Tibial nerve (tissue), 4 donors: ENCODE measurements at places on chromosomes 2 and 18. TPM values are rescaled to one million over a fixed set of nuclear protein-coding genes. Genes with fewer than 3 reads are reported as not detected.

- H3K27ac ChIP-seq, result peak overlapping the region; percentile 66
- no peak overlapping the region for H3K4me3 ChIP-seq
- H3K27me3 ChIP-seq, result no peaks in the 10 kb centered on the region
- DNase-seq, result peak; percentile 84
Measured at GRCh38 chr18:34659579-34660517, 50.2 kb upstream of the DTNA start.

DNA sequence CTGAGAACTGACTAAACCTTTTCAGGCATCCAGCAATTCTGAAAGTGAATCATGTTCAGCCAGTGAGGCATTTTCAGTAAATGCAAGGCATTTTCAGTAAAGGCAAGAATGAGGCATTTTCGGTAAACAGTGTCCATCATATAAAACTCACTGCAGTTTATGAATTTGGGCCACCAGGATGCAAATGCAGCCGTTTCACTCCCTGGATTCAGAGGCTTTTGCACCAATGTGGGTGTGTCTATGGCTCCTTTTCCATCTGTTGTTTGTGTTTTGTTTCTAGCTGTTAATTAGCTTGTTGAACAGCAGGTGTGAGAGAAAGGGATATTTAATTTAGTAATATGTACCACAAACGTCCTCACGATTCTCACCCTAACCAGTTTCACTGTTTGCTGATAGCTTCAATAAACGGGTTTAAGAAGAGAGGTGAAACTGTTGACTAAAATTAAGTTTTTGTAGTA lies 116.3 kb upstream of the PGAP1 start:
- DNase-seq, result no peak
- no peaks in the 10 kb centered on the region for H3K27me3 ChIP-seq
- no peak overlapping the region for H3K27ac ChIP-seq
- H3K36me3 ChIP-seq, result no peaks in the 10 kb centered on the region

DNA sequence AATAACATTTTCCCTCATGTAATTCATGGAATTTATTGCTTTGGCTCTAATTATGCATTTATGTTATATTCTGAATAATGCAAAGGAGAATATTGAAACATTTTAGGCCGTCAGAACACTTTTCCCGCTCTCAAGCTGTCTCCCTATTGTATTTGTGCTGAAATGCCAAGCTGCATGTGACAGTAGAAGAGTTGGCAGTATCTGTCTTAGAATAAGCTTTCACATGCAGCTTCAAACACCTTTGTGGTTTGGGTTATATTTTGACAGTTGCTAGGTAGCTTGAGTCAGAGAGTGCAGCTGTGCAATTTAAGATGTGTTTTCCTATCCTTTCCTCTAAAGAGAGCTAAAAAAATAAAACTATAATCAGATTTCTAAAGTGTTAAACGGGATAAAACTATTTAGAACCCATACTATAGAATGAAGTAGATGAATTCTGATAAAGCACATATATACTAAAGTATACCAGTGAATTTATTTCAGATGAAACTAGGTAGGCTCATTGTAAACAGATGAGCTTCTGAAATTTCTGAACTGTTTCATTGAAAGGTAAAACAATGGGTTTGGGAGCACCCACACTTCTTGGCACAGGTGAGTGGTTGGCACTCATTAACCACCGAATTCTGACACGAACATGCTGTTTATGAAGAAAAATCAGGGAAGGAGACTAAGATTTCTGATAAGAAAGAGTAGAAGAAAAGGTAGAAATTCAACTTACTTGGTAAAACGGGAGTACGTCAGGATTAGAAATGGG lies 43.4 kb downstream of the PLCL1 start:
- H3K4me3 ChIP-seq, result no peak overlapping the region
- H3K4me1 ChIP-seq, result no peaks in the 10 kb centered on the region
- H3K27ac ChIP-seq, result no peak overlapping the region
- H3K27me3 ChIP-seq, result no peaks in the 10 kb centered on the region

The ALK gene
- total RNA-seq, result 0.42 TPM

DNA sequence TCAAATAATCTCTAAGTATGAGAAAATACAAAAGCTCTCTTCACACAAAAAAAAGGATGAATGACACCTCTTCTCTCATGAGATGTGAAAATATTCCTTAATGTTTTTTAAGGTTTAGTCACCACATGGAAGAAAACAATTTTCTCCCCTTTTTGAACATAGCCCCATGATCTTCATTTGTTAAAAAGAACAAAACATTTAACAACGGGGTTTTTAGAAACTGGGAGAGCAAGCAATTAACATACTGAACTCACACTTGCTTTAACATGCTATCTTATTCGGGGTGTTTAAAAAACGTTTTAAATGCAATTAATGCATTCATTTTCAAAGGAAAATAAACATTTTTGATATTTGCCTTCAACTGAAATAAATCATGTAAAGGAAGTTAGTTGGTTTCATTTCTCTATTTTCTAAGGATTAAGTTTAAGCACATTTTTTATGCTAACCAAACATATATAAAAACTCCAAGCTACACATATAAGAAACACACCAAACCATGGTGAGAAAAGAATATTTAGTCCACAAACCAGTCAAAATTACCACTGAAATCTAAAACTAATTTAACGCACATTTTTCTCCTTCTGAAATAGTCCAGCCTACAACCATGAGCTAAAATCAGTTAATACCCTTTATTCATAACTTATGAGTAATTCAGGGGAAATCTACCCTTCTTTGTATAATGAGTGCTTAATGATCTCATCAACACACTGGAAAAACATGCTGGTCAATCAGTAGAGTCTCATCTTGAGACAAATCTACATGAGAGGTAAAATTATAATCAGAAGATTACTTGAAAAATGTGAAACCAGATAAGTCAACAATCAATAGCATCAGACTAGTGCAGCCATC lies 8.2 kb downstream of the FBXO11 start:
- no peak overlapping the region for H3K27ac ChIP-seq
- no peaks in the 10 kb centered on the region for H3K27me3 ChIP-seq
- DNase-seq, result no peak
- H3K4me1 ChIP-seq, result peaks cover 47% of the 10 kb centered on the region

DNA sequence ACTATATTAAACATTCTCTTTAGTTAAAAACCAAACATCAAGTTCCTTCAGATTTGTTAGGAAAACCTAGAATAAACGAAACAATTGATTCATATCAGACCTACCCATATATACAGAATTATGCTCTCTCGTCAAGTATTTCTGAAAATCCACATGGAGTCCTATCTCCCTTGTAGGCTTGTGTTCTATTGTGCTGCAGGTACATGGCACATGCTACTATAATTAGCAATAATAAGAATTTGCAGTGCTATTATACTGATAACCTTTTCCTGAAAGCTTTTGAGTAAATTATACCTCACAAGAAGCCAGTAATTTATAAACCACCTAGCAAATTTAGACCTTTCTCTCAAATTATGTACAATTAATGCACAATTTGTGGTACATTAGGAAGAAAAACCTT lies 158.6 kb upstream of the STK17B start:
- H3K27ac ChIP-seq, result no peak overlapping the region
- no peak overlapping the region for H3K4me3 ChIP-seq
- H3K27me3 ChIP-seq, result no peaks in the 10 kb centered on the region
- H3K36me3 ChIP-seq, result no peaks in the 10 kb centered on the region
- no peak for DNase-seq
- no peaks in the 10 kb centered on the region for H3K4me1 ChIP-seq

- H3K4me3 ChIP-seq, result no peak overlapping the region
- no peaks in the 10 kb centered on the region for H3K27me3 ChIP-seq
- no peaks in the 10 kb centered on the region for H3K36me3 ChIP-seq
- DNase-seq, result no peak
- peak overlapping the region; percentile 67 for H3K27ac ChIP-seq
- peaks cover 53% of the 10 kb centered on the region for H3K4me1 ChIP-seq
Measured at GRCh38 chr2:102057502-102058292, 65.9 kb downstream of the IL1R2 start.

GRCh38 chr2:42714686-42715085 lies 49.2 kb downstream of the OXER1 start:
- no peak overlapping the region for H3K4me3 ChIP-seq
- no peaks in the 10 kb centered on the region for H3K4me1 ChIP-seq
- DNase-seq, result no peak
- H3K27ac ChIP-seq, result no peak overlapping the region

DNA sequence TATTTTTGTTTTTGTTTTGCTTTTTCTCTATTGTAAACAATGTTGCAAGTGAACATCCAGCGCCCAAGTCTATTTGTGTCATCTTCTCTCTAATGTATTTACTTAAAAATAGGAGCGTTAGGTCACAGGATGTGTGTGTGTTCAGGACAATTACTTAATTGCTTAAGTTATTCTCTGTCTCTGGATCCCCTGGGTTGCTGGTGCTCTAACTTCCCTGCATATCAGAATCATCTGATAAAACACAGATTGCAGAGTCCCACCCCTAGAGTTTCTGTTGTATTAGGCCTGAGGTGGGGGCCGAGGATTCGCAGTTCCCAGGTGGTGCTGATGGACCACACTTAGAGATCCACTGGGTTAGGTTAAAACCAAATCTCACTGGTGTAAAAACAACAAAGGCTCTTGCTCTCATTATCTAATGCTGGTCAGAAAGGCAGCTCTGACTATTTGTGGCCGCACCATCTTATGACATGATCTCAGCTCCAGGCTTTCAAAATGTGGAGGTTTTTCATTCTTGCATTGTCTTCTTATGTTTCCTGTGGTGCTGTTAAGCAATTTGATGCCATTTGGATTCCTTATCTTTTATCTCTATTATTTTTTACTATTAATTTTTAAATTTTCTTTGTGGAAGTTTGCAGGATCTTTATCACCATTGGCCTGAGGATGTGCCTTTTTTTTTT lies 87.7 kb downstream of the CLIP4 start:
- no peaks in the 10 kb centered on the region for H3K27me3 ChIP-seq
- no peak overlapping the region for H3K27ac ChIP-seq
- DNase-seq, result no peak
- H3K4me1 ChIP-seq, result no peaks in the 10 kb centered on the region
- H3K36me3 ChIP-seq, result no peaks in the 10 kb centered on the region

The ACYP2 gene
- 18.6 TPM for total RNA-seq

The ST6GAL2 gene
- total RNA-seq, result not detected

- H3K27me3 ChIP-seq, result no peaks in the 10 kb centered on the region
- H3K36me3 ChIP-seq, result no peaks in the 10 kb centered on the region
- no peak overlapping the region for H3K4me3 ChIP-seq
- no peak overlapping the region for H3K27ac ChIP-seq
- no peak for DNase-seq
- peaks cover 16% of the 10 kb centered on the region for H3K4me1 ChIP-seq
Measured at GRCh38 chr2:231181860-231182512, 16.4 kb upstream of the ARMC9 start.

- no peak overlapping the region for H3K27ac ChIP-seq
- no peaks in the 10 kb centered on the region for H3K27me3 ChIP-seq
- H3K36me3 ChIP-seq, result no peaks in the 10 kb centered on the region
Measured at GRCh38 chr2:168816369-168816768, 13.9 kb downstream of the NOSTRIN start.

The MGAT4A gene
- 13.3 TPM for total RNA-seq

DNA sequence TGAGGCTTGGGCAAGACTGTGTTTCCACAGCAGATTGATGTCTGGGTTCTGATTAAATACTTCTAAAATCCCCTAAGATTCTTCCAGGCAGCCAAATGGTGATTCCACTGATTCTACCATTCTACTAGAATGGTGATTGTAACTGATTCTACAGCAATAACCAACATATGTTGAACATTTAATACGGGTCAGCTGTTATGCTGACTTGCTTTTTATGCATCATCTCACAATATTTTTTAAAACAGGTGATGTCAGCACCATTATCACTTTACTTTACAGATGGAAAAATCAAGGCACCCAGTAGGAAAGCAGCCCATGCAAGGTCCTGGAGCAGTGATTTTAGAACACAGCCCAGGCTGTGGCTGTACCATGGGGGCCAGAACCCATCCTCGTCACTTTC lies 37.5 kb downstream of the TIMM21 start:
- H3K27me3 ChIP-seq, result no peaks in the 10 kb centered on the region
- H3K4me1 ChIP-seq, result no peaks in the 10 kb centered on the region
- H3K27ac ChIP-seq, result no peak overlapping the region
- DNase-seq, result no peak
- H3K36me3 ChIP-seq, result no peaks in the 10 kb centered on the region

DNA sequence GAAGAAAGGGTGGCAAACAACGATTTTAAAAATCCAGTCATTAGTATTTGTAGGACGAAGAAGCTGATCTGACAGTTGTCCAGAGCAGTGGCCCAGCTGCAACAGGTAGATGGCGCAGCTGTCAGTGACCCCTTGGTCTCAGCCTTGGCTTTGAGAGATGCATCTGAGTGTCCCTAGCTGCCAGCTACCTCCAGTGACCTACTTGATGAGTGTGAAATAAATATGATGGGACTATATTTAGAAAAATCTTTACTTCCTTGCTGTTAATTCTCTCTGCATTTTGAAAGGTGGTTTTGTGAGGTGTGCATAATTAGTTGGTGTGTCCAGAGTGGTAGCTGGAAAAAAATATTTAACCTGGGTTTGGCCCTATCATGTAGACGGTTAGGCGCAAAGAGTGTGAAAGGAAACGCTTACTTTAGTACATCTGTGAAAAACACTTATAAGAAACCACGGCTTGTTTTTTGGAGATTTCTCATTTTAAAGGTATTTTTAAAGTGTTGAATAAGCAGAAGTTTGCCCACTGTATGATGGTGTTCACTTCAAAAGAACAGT lies 963 bp downstream of the INPP1 start:
- no peaks in the 10 kb centered on the region for H3K27me3 ChIP-seq
- peaks cover 11% of the 10 kb centered on the region for H3K4me1 ChIP-seq
- H3K4me3 ChIP-seq, result peak overlapping the region; percentile 61
- H3K27ac ChIP-seq, result peak overlapping the region; percentile 93
- no peaks in the 10 kb centered on the region for H3K36me3 ChIP-seq
- DNase-seq, result peak; percentile 50

DNA sequence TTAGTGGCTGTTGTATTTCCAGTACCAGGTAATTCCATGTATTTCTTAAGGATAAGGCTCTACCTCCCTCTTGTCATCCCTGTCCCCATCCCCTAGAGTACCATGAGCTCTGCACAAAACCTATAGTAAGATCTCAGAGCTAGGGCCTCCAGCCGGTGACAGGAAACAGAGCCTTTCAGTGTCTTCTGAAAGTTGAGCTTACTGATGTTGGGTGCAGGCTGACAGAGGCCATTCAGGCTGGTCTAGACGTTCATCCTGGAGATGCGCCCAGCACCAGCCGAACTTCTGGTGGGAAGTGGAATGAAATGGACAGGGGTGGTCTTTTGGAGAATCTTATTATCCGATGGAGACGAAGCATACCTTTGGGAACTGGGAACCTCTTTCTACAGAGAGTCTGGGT lies 16.7 kb upstream of the LYPD6B start:
- no peak overlapping the region for H3K4me3 ChIP-seq
- DNase-seq, result no peak
- H3K4me1 ChIP-seq, result peaks cover 8% of the 10 kb centered on the region
- H3K27me3 ChIP-seq, result no peaks in the 10 kb centered on the region
- no peaks in the 10 kb centered on the region for H3K36me3 ChIP-seq

The CHST10 gene
- 17.1 TPM for total RNA-seq

DNA sequence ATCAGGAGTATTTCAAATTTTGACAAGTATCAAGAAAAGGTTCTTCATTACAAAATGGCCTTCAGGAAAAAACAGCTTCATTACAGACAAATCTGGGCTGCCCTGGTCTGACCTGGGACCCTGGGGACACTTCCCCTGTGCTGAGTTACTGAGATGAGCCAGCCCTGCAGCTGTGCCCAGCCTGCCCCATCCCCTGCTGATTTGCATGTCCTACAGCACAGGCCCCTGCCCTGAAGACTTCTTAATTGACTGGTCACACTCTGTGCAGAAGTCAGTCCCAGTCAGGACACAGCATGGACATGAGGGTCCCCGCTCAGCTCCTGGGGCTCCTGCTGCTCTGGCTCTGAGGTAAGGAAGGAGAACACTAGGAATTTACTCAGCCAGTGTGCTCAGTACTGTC lies 235.1 kb downstream of the ANKRD36B start:
- no peak overlapping the region for H3K4me3 ChIP-seq
- H3K4me1 ChIP-seq, result no peaks in the 10 kb centered on the region
- no peak for DNase-seq
- no peak overlapping the region for H3K27ac ChIP-seq
- H3K27me3 ChIP-seq, result no peaks in the 10 kb centered on the region
